GM04504 (cell line): ENCODE measurements at places on chromosomes 6 and 20.

DNA sequence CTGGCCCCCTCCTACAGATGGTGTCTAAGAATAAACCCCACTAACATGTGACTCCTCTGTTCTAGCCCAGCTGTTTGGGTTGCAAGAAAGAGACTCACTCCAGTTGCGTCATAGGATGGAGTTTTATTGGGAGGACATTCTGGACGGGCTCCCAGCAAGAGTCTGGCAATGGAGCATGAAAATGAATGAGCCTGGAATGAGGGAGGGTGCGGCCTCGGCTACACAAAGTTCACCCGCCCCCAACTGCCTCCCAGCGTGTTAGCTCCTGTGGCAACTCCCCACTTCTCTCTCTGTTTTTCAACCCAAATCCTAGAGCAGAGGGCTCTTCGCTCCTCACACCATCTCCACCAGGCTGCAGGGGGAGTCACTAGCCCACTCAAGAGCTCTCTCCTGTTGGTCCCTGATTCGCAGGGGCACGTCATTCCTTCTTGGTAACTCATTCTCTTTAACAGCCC is 5.1 kb upstream of the ADAM33 start:
- DNase-seq, result peak; percentile 96

DNA sequence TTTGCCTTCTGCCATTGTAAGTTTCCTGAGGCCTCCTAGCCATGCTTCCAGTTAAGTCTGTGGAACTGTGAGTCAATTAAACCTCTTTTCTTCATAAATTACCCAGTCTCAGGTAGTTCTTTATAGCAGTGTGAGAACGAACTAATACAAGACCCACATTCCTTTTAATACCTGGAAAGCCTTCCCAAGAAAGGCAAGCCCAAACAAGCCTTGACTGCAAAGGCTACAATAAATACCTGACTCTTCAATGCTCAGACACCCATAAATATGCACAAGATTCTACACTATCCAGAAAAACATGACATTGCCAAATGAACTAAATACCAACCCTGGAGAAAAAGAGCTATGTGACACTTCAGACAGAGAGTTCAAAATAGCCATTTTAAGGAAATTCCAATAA is 338.8 kb downstream of the HAO1 start:
- no peak for DNase-seq

DNA sequence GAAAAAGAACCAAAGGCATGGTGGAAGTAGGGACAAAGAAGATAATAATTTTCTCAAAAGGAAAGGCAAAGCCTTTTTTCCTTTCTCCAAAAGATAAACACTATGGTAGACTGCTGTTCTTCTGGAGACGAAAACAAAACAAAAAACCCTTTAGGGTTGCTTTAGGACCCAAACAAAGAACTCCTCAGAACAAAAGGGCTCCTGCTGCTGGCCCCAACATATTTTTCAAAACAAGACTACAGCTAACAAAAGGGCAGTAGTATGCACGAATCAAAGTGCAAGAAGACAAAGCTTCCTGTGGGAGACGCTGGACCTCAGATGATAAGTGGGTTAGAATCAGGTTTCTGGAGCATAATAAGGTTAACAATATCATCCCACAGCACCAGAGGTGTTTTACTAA is 15.8 kb downstream of the NCOA5 start:
- no peak for DNase-seq

GRCh38 chr6:166655251-166655650 is 28.2 kb upstream of the RPS6KA2 start:
- DNase-seq, result no peak

DNA sequence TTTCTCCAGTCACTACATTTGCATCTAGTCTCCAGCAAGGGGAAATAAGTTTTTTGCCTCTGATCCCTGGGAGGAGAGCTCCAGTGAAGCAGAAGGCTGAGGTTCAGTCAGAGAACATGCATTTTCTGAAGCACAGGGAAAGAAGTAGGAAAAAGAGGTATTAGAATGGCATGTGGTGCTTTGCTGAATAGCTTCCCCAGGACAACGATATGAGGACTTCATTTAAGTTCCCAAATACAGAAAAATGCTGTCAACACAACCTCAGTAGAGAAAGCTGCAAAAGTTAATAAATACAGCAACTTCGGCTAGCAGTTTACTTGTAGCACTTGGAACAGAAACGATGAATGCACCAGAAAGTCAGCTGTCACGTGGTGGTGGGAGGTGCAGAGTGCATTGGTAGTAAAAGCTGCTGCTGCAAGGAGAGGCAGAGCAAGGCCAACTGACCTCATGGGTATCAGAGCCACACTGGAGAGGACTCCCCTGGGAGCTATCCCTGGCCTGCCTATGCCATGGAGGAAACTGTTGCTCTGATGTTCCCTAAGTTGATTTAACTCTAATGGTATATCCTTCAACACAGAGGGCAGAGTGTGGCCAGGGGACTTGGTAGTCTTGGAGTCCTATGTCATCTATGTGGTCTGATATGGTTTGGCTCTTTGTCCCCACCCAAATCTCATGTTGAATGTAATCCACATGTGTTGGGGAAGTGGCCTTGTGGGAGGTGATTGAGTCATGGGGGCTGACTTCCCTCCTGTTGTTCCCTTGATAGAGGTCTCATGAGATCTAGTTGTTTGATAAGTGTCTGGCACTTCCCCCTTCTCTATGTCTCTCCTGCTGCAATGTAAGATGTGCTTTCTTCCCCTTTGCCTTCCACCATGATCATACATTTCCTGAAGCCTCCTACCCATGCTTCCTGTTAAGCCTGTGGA is 85.9 kb downstream of the ADTRP start:
- no peak for DNase-seq

DNA sequence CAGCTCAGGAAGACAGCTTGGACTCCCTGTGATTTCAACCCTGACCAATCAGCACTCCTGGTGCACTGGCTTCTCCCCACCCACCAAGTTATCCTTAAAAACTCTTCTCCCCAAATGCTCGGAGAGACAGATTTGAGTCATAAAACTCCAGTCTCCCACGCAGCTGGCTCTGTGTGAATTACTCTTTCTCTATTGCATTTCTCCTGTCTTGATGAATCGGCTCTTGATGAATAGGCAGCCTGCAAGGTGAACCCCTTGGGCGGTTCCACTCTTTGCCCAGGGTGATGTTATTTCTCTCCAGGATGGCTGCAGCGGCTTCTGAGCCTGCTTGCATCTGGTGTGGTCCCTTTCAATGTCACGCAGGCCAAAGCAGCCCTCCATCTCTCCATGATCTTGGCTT is 12.4 kb downstream of the SLC52A3 start:
- DNase-seq, result no peak

DNA sequence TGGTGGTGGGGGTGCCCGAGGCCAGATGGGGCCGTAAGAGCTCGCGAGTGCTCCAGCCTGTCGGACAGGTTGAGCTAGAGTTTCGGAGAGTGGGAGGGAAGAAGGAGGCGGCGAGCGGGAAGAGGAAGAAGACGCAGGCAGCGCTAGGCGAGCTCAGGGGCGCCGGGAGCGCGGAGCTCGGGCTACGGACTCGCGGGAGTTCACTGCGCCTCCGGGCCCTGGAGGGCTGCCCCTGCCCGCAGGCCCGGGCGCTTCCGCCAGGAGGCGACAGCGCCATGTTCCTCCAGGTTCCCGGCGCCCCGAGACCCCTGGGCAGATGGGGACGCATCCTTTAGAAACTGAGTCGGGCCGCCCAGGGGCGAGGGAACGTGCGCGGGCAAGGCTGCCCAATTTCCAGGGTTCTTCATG is 984 bp downstream of the TFAP2C start:
- DNase-seq, result peak; percentile 79

DNA sequence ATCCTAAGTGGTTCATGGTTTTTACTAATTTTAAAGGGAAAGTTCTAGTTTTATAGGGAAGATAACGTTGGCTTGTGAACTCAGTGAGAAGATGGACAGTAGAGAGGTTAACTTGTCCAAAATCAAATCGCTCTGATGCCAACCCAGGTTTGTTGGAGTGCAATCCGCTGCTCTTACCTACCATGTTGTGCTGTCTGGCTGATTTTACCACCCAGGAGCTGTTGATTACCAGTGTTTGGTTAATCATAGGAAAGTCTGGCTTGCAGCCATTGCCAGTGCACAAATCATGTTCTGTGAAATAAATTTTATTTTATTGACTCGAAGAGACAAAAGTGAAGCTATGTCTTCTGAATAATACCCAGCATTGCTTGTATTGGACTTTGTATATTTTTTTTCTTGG is 92.4 kb downstream of the PLCB4 start:
- DNase-seq, result no peak

- no peak for DNase-seq
Measured at GRCh38 chr6:139148557-139149235, 13.8 kb downstream of the HECA start.

GRCh38 chr6:129191235-129191634 is 308.3 kb downstream of the LAMA2 start:
- DNase-seq, result no peak

GRCh38 chr6:137362878-137363804 is 131.1 kb downstream of the OLIG3 start:
- no peak for DNase-seq

GRCh38 chr20:56826705-56827665 is 197.9 kb downstream of the TFAP2C start:
- DNase-seq, result peak; percentile 95

DNA sequence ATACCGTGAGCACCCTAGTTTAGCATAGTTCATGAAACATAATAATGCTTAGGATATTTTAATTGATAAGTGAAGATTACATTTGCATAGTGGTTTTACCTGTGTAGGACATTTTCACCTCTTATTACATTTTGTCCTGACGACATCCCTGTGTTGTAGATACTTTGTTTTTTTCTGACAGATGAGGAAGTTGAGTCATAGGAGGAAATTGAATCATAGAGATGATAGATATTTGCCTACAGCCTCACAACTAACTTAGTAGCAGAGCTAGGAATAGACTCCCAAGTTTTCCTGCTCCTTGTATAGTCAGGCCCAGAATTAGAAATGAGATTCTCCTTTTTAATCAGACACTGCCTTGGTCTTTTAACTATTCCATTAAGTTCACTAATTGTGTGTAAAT is 100.5 kb upstream of the SUPT3H start:
- peak; percentile 16 for DNase-seq

- DNase-seq, result no peak
Measured at GRCh38 chr6:4346659-4347333, 211.4 kb upstream of the ECI2 start.

DNA sequence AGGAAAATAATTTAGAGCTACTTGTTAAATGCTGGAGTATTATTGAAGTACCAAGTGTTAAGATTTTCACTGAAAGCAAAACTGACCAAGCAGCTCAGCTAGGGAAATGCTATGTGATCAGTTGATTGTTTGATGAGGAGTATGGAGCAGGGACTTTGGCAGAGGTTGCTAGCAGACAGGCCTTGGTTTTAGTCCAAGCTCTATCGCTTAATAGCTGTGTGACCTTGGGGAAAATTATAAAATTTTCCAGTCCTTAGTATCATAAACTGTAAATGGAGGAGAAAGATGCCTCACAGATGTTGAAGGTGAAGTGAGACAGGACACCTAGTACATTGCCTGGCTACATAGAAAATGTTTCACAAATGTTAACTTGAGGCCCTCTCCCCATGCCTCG is 136.6 kb downstream of the MTHFD1L start:
- DNase-seq, result no peak

DNA sequence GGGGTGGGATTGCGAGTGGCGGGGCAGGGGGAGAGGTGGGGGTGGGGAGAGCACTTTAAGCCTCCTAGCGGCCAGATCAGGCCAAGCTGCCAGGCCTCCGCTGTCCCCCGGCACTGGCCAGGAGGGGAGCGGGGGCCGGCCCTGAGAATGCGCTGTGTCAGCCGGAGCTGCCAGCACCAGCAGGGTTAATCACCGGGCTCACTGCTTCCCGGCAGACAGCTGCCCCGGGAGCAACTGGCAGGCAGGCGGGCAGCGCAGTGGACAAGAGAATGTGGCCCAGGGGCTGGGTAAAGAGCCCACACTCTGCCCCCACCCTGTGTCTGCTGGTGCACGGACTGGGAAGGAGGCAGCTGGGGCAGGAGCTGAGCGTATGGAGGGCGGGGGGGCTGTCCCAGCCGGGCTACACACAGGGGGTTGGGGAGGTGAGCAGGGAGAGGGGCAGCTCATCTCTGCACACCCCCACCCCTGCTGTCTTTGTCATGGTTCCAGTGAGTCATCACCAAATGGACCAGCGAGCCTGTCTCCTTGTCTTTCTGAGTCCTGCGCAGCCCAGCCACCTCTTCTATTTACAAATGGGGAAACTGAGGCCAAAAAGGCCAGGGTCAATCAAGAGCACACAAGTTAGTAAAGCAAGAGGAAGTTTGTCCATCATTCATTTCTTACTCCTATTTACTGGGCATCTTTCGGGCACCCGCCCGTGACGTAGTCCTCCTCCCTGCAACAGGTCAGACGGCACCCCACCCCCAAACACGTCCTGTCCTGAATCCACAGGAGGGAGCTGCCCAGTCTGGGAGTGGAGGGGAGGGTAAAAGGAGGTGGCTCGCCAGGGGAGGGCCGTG is 2.1 kb upstream of the LAMA5 start:
- DNase-seq, result no peak

GRCh38 chr20:49675368-49676151 is 38.1 kb downstream of the B4GALT5 start:
- no peak for DNase-seq
